Activated T-cell treated with anti-CD3 and anti-CD28 coated beads for 48 hours (primary cell): ENCODE measurements at places on chromosomes 1 and 21.
A peak's percentile ranks its signal among the peaks of the same experiment; 100 is the strongest.

DNA sequence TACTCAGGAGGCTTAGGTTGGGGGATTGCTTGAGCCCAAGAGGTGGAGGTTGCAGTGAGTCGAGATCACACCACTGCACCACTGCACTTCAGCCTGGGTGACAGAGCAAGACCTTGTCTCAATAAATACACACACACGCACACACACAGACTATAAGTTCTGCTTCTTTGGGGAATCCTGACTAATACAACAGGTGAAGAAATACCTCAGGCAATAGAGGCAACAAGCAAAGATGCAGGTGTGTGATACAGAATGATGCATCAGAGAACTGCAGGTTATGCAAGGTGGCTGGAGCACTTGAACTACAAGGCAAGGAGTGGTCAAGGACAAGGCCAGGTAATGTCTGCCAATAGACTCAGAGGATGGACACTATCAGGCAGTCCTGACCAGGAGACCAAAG, 117.6 kb upstream of the ZNF678 start:
- DNase-seq: no peak

DNA sequence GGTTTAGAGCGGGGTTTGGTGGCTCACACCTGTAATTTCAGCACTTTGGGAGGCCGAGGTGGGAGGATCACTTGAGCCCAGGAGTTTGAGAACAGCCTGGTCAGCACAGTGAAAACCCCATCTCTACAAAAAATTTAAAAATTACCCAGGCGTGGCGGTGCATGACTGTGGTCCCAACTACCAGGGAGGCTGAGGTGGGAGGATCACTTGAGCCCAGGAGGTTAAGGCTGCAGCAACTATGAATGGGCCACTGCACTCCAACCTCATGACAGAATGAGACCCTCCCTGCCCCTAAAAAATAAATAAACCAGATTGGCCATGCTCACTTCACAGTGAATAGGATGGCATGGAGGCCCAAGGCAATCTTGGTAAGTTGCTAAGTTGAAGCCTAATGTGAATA, 168.9 kb downstream of the RHOU start:
- DNase-seq: no peak

- DNase-seq: no peak
These were observed 9.0 kb downstream of the TBX15 start for GRCh38 chr1:118978914-118979701.

DNA sequence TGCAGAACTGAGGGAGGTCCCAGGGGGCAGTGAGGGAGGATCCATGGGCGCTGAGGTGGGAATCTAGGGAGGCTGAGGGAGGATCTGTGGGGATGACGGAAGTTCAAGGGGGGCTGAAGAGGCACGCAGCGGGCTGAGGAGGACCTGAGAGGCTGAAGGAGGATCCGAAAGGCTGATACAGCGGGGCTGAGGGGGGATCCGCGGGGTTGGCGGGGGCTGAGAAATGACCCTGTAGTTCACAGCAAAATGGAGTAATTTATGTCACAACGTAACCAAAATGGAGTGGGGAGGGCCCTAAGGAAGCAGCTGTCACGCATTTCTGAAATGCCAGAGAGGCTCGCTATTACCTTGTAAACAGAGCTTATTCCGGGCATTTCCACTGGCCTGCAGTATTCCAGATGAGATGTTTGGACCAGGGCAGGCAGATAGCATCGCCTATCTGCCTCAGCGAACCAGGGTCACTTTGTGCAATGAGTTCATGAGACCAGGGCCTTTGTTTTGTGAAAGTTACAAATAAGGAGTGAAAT, 926 bp upstream of the MRPL55 start:
- DNase-seq: no peak

DNA sequence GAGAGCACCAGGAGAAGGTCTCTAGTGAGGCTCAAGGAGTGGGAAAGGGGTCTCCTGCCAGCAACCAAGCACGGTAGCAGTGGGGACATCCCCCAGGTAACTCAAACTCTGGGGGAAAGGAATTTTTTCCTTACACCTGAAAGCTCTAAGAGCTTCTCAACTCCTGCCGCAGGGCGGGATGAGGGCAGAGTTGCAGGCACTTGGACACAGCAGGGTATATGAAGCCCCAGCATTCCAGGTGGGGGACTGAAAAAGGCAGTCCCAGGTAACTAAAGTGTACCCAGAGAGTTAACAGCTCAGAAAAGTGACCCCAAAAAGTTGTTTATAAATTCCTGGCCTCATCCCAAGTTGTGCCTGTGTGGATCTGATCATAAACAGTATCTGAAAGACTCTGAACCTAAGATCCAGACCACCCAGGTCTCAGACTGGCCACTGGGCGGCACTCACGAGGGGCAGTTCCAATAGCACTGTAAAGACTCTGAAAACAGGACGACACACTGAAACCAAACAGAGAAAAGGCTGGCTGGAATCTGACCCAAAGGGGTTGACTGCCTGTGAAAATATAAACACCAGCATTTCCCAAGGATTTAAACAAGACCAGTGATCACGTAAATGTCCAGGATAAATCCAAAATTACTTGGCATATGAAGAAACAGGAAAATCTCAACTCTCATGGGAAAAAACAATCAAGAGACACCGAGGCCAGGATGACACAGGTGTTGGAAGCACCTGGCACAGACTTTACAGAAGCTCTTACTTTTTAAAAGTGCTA, 47.5 kb downstream of the HSF2BP start:
- no peak for DNase-seq

- DNase-seq: no peak
These were observed 18.9 kb downstream of the CAP1 start for GRCh38 chr1:40059338-40059959.

GRCh38 chr1:113657556-113658063, 101.7 kb downstream of the PHTF1 start:
- DNase-seq: no peak

- no peak for DNase-seq
These were observed 161.5 kb downstream of the NRIP1 start for GRCh38 chr21:14903172-14903865.

- no peak for DNase-seq
These were observed 113.9 kb downstream of the DSCAM start for GRCh38 chr21:40733024-40733397.

GRCh38 chr1:53473463-53473862, 14.3 kb downstream of the DMRTB1 start:
- DNase-seq: no peak

- no peak for DNase-seq
These were observed 91.7 kb downstream of the C1orf94 start for GRCh38 chr1:34268311-34268954.

DNA sequence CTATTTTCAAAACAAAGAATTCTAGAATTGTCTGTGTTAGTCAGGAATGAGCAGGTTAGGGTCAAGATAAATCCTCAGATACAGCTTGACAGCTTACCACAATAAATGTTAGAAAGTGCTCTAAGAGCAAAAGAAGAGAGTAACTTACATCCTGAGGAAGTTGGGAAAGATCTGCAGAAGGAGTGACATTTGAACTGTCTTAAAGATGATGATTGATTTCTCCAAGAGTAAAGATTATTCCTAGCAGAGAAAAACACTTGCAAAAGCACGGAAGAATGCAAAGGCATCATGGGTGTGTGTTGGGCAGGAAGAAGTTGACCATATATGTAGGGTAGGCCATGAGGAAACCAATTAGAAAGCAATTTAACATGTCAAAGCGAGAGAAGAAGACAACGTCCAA, 175.4 kb downstream of the LRRC7 start:
- DNase-seq: no peak

DNA sequence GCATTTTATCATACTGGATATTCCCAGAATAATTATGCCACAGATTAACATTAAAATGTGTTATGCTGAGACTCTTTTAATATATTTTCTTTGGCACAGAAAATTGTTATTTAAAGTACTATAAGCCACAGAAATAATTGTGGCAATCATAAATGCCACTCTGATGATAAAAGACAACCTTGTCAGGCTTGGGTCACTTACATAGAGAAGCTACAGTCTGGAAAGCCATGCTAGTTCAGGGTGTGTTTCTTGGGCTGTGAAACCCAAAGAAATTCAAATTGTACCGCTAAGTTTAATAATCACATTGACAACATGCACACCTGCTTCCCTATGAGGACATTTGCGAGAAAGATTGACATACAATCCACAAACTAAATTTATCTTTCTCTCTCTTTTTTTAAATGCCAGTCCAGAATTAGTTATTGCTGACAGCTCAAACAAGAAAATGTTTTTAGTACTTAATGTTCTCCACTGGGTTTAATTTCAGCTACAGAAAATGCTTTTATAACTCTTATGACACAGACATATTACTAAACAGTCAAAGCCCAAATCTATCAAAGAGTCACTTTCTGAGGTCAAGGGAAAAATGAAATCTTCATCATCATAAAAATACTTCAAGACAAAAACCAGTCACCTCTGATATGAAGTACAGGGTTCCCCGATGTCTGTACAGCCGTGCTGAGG, 38.7 kb downstream of the TTC13 start:
- DNase-seq: no peak

DNA sequence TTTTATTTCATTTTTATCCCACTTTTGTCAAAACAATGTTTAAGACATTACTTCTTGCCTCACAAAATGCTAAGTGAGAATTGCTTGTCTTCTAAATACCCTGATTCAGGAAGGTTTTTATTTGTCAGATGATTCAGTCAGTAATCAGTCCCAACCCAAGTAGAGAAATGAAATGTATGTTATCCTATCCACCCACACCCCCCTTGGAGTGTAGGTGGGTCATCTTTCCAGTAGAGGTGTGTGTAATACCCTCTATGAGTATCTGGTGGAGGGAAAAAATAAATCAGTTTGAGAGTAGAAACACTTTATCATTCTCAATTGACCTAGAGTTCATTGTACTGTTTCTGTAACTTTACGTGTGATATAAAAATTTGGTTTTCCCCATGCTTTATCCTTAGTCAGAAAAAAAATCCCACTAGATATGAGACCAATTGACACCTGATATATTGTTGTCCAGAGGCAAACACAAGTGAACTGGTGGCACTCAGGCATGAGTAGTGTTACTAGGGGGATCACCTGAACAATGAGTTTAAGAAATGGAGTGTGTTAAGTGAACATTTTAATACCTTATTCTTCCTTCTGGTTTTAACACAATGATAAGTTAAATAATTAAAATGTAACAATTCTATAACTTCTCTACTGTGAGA, 153.8 kb upstream of the C1orf105 start:
- peak; percentile 48 for DNase-seq

- DNase-seq: no peak
These were observed 11.7 kb downstream of the SLC19A1 start for GRCh38 chr21:45530423-45531113.

- no peak for DNase-seq
These were observed 10.1 kb downstream of the C1orf174 start for GRCh38 chr1:3889936-3890335.

- no peak for DNase-seq
These were observed 48.3 kb downstream of the CTTNBP2NL start for GRCh38 chr1:112444269-112444668.

DNA sequence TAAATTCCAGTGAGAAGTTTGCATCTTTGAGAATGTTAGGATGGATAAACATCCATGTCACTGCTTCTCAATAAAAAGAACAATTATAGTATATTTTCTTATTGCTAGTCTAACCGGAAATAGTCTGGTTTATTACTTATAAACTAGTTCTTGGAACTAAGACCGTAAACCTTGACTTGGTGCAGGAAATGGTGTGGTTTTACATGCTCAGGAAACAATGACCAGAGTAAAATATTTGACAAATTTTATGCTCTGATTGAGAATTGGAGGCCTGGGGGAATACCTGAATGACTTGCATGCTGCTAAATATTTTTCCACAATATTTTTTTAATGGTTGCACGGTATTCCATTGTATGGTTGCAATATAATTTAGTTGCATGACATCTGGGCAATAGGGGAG, 76.3 kb downstream of the XCL2 start:
- DNase-seq: no peak
